ENCODE measurements at places on chromosomes 11 and 22.

GRCh38 chr11:133082841-133083488 lies 449.3 kb downstream of the OPCML start:
- peak; percentile 88 for DNase-seq

GRCh38 chr11:114237321-114238280 lies 58.6 kb upstream of the NNMT start:
- no peak for DNase-seq

DNA sequence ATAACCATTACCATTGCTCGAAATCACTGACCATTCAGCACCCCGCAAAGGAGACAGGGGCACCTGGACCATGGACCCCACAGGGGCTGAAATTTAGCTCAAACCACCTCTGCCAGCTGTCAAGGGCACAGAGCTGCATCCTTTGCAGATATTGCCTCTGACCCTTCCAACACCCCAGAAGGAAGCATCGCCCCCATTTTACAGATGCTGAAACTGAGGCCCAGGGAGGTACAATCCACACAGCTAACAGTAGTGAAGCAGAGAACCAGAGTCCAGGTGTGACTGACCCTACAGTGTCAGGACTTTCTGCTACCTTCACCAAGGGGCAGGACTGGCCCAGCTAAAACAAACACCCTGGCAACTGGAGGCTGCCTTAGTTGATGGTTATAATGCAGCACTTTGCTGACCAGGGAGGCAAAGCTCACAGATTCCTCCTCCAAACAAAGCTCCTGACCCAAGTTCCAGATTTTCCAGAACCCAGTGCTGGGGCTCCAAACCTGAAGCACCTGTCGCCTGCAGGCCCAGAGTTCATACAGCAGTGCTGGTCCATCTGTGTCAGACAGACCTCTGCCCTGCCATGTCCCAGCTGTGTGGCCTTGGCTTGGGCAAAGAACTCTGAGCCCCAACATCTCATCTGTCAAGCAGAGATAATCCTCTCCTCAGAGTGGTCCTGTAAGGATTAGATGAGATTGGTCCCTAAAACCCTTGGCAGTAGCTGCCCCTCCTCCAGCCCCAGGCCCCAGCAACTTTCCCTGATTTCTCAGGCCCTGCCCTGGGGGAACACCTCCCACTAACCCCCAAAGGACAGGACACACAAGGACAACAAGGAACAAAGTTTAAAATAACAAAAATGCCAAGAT lies 15.2 kb upstream of the ARAP1 start:
- no peak for DNase-seq

- DNase-seq: no peak
These were observed 647.3 kb downstream of the TBC1D22A start for GRCh38 chr22:47409539-47410275.

- DNase-seq: no peak
These were observed 103.1 kb upstream of the MTMR2 start for GRCh38 chr11:96027021-96027420.
